ENCODE measurements at places on chromosomes 5 and 9.

DNA sequence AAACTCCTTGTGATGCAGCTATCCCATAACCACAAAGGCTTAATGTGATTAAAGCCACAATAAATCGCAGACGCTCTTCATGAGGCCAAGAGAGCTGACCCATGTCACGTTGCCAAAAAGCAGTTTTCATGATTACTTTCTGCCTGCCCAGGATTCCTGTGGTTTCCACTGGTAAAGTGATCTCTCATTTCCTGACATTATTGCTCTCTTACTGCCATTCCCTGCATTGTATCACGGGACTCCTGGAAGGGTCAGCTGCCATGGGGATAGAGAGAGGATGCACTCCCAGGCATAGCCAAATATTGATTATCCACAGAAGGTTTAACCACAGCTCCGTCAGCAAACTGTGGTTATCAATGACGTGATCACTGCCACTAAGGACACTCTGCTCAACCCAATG lies 103.8 kb upstream of the SLC1A3 start:
- no peak for DNase-seq

DNA sequence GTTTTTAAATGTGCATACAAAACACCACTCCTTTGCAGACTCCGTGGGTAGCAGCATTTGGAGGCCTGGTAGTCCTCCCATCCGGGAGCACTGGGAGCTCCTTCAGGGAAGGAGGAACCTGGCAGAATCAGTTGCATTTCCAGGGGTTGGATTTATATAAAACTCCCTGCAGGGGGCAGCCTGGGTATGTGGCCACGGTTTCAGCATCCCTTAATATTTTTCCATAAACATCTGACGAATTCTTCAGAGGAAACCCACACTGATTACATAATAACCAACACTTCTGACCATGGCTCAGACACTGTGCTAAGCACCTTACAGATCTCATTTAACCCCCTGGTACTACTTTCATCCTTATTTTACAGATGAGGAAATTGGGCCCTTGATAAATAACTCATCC lies 6.1 kb upstream of the AFAP1L1 start:
- no peak for DNase-seq

- DNase-seq = no peak
Measured at GRCh38 chr9:88997646-88998045, 6.4 kb downstream of the S1PR3 start.

- DNase-seq = no peak
Measured at GRCh38 chr9:115461280-115461679, 343.3 kb upstream of the TNC start.

DNA sequence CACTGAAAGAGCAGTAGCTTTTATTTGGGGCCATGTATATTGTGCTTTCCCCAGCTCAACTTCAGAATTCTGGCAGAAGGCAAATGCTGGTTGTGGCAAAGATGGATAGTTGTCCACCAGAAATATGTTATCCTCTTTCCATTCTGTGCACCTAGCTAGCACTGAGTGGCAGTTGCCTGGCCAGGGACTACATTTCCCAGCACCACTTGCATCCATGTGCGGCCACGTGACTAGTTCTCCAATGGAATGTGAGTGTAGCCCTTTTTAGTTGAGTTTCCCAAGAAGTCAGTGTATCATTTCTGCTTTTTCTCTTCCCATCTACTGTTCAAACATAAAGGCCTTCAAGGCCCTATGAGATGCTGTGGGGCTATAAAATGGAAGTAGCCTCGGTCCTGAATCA lies 354.0 kb upstream of the CLINT1 start:
- DNase-seq = no peak

- DNase-seq = no peak
Measured at GRCh38 chr5:60444661-60445360, 255.2 kb downstream of the DEPDC1B start.

GRCh38 chr9:113875459-113876150 lies 504 bp upstream of the ZNF618 start:
- DNase-seq = no peak

- peak; percentile 44 for DNase-seq
Measured at GRCh38 chr5:122170620-122171019, 41.3 kb downstream of the ZNF474 start.

DNA sequence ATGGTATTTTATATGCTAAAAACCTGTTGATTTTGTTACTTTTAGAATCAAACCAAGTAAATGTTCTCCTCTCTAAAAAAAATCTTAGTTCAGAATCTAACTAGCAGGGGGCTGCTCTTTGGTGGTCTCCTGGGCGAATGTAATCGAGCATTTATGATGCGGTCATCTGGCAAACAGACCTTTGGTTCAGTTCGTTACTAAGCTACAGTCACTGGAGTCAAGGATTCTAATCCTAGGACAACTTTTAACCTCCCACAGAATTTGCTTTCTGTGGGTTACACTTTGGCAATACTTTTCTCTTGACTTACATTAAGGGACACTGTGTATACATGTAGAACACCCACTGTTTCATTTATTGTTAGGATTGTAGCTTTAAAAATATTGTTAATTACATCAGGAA lies 26.3 kb upstream of the FREM1 start:
- no peak for DNase-seq

DNA sequence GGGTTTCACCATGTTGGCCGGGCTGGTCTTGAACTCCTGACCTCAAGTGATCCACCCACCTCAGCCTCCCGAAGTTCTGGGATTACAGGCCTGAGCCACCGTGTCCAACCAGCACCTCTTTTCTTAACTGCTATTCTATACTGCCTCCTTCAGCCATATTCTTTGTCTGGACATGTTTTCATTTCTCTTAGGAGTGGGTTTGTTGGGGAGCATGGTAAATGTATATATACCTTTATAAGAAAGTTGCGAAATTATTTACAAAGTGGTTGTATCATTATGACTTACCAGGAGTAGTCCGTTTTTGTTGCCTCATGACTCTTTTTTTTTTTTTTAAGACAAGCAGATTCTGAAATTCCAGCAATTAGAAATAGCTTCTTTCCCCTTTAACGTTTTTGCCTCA lies 38.7 kb downstream of the CDC42SE2 start:
- DNase-seq = no peak

- DNase-seq = no peak
Measured at GRCh38 chr5:59178071-59178470, 595.2 kb downstream of the RAB3C start.

DNA sequence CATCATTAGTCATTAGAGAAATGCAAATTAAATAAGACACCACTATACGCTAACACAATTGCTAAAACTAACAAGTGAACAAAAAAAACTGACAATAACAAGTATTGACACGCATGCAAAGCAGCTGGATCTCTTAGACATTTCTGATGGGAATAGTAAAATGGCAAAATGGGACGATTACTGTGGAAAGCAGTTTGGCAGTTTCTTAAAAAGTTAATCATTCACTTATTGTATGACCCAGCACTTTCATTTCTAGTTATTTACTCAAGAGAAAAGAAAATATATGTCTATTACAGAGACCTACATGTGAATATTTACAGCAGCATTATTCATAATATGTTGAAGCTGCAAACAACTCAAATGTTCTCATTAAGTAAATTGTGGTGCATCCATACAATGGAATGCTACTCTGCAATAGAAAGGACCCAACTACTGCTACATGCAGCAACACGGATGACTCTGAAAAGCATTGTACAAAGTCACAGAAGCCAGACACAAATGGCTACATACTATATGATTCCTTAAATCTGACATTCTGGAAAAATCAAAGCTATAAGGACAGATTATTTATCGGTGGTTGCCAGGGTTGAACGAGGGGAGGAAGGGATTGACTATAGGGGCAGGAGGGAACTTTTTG lies 96.8 kb upstream of the ITGA2 start:
- no peak for DNase-seq

- DNase-seq = no peak
Measured at GRCh38 chr9:134965851-134966250, 48.1 kb upstream of the FCN1 start.

DNA sequence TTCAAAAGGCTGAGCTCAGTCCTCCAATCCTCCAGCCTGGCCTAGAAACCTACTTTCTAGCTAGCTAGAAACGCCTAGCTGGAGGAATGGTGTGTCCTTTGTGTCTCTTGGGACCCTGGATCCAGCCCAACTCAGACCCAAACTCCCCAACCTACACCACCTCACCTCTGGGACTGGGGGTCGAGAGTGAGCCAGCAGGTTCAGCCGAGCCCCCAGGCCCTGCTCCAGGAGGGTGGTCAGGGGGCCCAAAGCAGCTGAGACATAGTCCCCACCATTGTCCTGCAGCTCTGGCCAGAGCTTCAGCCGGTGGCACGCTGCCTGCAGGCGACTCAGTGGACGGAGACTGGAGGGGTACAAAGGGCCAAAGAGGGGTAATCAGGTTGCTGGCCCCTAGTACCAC lies 6.2 kb downstream of the NOL6 start:
- no peak for DNase-seq

DNA sequence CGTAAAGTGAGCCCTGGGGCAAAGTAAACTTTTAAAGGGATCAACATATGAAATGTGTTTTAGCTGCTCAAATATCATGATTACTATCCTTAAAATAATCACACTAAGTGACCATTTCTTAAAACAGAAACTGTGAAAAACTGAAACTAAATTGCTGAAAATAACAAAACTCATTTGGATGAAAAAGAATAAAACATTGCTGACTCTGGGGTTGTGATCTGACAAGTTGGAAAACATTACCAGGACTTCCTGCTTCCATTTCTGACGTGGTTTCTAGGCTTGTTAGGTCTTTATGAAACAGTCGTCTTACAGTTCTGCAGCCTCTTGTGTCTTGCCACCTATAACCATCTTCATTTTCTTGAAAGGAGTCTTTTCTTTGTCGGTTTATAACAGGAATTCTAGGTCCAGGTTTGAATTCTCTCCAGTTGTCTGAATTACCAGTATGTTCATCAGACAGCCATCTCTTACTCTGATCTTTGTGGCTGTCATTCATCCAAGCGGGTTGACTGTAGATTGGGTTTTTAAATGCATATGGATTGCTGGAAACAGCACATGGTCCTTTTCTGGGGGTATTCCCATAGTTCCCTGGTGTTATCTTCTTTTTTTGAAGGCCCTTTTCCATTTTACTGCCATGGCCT lies 1.7 kb downstream of the TUT7 start:
- DNase-seq = no peak

DNA sequence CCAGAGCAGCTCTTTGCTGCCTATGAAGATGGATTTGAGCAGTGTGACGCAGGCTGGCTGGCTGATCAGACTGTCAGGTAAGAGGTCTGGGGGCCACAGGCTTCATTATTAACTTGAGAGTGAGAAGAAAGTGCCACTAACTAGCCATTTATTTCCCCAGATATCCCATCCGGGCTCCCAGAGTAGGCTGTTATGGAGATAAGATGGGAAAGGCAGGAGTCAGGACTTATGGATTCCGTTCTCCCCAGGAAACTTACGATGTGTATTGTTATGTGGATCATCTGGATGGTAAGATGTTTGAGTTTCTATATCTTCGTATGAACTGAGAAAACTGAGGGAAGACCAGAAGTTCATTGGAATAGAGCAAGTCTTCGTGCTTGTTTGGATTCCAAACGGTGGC lies 22.1 kb downstream of the VCAN start:
- no peak for DNase-seq

GRCh38 chr9:114266969-114267368 lies 55.9 kb upstream of the ORM1 start:
- no peak for DNase-seq

DNA sequence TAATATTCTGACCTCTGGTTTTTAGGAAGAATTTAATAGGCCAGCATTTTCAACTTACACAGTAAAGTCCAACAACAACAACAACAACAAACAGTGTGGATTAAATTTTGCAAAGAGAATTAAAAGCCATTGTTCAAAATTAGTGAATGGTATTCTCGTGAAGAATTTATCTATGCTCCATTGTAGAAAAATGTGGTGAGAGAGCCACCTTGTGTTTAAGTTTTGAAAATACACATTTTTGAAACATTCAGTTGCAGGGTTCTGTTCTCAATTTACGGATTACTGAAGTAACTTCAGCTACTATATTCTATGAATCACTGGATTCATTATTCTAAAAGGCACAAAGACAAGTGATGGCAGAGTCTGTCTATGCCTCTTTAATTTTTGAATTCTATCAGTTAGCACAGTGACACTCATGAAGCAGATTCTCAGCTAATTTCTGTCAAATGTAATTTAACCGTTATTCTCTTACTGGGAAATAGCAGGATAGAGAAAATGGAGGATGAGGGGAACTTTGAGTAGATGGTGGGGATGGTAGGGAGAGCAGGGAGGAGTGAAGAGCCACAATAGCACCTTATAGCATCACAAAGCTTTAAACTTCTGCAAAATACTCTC lies 11.0 kb downstream of the CCDC152 start:
- peak; percentile 49 for DNase-seq

GRCh38 chr5:157072508-157072907 lies 13.6 kb upstream of the HAVCR1 start:
- DNase-seq = no peak

- DNase-seq = no peak
Measured at GRCh38 chr5:14942212-14942611, 70.6 kb upstream of the ANKH start.

GRCh38 chr9:137082925-137083290 lies 3.9 kb upstream of the MAN1B1 start:
- DNase-seq = no peak

- no peak for DNase-seq
Measured at GRCh38 chr5:151222054-151222789, 1.7 kb downstream of the CCDC69 start.

DNA sequence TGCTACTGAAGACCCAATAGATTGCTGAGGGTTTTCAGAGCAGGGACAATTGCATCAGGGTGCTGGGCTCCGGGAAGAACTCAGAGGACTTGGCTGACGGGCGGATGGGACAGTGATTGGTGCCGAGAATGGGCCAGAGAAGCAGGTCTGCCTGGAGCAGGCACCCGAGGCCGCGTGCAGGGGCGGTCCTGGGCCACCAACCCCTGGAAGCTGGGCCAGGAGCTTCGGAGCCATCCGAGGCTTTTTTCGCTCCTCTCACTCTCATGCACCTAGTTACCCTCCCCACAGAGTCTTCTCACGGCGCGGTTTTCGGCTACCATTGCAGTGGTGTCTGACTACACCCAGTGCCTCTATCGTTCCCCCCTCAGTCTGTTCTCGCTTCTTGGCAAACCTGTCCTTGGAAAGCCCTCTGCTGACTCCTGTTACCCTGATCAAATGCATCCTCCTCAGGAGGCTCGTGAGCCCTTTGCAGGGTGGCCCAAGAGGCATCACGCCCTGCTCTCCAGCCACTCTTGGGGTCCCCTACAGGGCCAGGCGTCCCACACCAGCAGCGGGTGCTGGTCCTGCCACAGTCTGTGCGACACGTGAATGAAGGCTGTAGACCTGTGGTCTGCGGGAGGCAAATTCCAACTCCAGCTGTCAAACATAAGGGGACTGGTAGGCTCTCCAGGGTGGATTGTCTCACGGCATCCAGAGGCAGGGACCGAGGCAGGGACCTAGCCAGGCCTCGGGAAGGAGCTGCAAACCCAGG lies 1.2 kb upstream of the CLPTM1L start:
- no peak for DNase-seq

DNA sequence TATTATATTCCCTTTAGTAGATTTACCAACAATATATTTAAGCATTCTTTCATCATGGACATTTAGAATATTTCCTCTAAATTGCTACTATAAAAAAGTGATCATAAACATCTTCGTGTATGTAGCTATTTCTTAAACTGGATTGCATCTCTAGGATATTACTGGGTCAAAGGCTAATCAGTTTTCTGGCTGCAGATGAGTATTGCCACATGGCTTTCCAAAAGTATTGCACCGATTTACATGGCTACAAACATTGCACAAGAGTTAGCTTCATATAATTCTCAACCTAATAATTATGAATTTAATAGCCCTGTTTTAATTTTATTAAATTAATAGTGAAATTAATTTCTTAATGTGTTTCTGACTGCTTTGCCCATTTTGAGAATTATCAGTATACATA lies 183.4 kb downstream of the DMRT2 start:
- no peak for DNase-seq

Data from putamen (tissue), 1 donor.